Neural cell (in vitro differentiated cells): ENCODE measurements at places on chromosomes 11 and 22. TPM values are rescaled to one million over a fixed set of nuclear protein-coding genes. Genes with fewer than 3 reads are reported as not detected.

The OR5A1 gene
- polyA plus RNA-seq, result not detected in 2 replicates

The TRIM51 gene
- not detected in 2 replicates for polyA plus RNA-seq

The DNAJB13 gene
- not detected in 2 replicates for polyA plus RNA-seq

The BRSK2 gene
- polyA plus RNA-seq, result 47.5 and 58.2 TPM in 2 replicates
